Activated naive CD4-positive, alpha-beta T cell treated with anti-CD3 and anti-CD28 coated beads, Interleukin-2, amount 50 U/mL, for 72 hours (primary cell): ENCODE measurements at places on chromosomes 7 and 10. TPM values are rescaled to one million over a fixed set of nuclear protein-coding genes. Genes with fewer than 3 reads are reported as not detected.

Gene CYP3A5
- not detected for total RNA-seq

Gene ZNF365
- not detected for total RNA-seq

Gene PVRIG
- 20.8 TPM for total RNA-seq

Gene EN2
- not detected for total RNA-seq

Gene AKR1E2
- total RNA-seq, result 7.5 TPM

Gene IGFBP3
- 0.31 TPM for total RNA-seq

Gene CLEC2L
- total RNA-seq, result not detected

Gene TUBB8
- total RNA-seq, result 0.32 TPM

Gene BMPER
- total RNA-seq, result not detected

Gene CLRN3
- total RNA-seq, result not detected

GRCh38 chr7:132526111-132526740 lies 50.0 kb downstream of the PLXNA4 start:
- peak; percentile 21 for DNase-seq

GRCh38 chr7:92135052-92135889 lies 994 bp upstream of the CYP51A1 start:
- no peak for DNase-seq

GRCh38 chr10:12482587-12482986 lies 133.2 kb downstream of the CAMK1D start:
- DNase-seq, result no peak

DNA sequence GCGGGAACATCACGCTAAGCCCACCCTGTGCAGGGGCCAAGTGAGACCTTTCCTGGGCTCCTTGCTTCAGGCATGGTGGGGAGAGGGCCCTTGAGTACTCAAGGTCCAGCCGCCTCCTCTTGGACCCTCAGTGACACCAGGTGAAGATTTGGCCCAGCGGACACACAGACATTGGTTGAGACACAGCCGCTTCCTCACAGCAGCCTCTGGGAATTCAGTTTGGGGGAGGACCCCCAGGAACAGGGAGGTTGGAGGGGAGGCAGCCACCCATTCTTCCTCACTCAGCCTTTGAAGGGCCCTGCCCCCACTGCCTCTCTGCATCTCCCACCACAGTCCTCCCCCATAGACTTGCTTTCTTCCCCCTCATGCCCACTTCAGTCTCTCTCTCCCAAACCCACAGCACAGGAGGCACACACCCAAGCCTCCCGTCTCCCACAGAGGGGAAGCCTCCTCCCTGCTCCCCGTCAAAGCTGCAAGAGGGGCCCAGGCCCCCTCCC lies 31.9 kb downstream of the ANXA8 start:
- no peak for DNase-seq

- DNase-seq, result no peak
Measured at GRCh38 chr7:91140982-91141381, 123.3 kb upstream of the FZD1 start.

- DNase-seq, result no peak
Measured at GRCh38 chr7:106369352-106369751, 84.6 kb upstream of the NAMPT start.

- DNase-seq, result no peak
Measured at GRCh38 chr10:35565602-35566081, 39.5 kb upstream of the GJD4 start.

- DNase-seq, result no peak
Measured at GRCh38 chr7:149248777-149249176, 9.3 kb downstream of the ZNF212 start.

GRCh38 chr7:94040254-94040653 lies 36.1 kb upstream of the BET1 start:
- DNase-seq, result no peak

DNA sequence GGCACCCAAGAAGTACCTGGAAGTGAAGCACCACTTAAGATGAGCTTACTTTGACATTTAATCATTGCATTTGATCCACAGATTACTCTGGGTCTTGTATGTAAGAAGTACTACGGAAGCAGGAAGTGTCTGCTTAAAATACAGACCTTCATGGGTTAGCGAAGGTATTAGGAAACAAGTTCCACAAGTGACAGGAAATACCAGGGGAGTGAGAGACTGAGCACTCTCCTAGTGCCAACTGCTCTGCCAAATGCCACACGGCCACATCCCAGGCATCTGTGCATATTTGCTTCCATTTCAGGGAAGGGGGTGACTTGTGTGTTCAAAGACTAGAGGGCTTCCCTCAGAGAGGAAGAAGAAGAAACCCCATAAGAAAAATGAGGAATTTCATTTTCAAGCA lies 57.2 kb upstream of the ANK3 start:
- no peak for DNase-seq

DNA sequence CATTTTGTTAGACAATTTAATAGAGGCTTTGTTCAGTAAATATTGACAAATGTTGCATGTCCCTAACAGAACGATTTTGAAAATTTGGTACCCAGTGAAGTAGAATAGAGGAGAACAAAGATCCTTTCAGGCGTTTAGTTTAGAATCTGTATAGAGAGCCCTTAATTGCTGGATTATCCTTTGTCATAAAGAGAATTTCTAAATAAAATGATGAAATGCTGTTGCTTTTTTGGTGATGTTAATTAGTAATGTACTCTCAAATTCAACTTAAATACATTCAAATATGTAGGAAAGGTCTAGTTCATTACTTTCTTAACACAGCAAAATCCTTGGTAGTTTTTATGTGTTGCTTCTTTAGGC lies 1.2 kb downstream of the LUC7L2 start:
- no peak for DNase-seq

DNA sequence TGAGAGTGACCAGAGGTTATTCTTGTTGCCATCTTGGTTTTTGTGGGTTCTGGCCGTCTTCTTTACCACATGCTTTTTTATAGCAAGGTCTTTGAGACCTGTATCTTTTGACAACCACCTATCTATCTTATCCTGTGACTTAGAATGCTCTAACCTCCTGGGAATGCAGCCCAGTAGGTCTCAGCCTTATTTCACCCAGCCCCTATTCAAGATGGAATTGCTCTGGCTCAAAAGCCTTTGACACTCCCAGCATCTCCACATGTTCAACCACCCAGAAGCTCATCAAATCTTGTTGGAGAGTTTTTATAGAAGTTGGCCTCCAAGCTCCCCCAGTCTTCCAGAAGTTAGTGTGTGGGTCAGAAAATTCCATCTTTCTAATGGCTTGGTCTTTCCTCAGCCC lies 464.3 kb upstream of the NRP1 start:
- no peak for DNase-seq

DNA sequence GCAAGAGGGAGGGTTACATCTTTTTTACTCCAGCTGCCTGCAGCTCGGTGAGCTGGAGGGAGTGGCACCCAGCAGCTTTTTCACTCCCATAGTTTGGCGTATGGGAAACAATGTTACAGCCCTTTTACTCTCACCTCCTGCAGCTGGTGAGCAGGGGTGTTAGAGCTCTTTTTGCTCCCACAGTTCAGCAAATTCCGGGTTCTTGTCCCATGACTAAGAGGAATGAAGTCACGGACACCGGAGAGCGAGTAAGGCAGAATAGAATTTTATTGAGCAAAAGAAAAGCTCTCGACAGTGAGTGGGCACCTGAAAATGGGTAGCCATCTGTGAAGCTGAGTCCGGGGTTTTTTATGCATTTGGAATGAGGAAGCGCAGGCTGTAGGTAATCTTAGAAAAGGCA lies 446.6 kb downstream of the GFRA1 start:
- DNase-seq, result no peak

DNA sequence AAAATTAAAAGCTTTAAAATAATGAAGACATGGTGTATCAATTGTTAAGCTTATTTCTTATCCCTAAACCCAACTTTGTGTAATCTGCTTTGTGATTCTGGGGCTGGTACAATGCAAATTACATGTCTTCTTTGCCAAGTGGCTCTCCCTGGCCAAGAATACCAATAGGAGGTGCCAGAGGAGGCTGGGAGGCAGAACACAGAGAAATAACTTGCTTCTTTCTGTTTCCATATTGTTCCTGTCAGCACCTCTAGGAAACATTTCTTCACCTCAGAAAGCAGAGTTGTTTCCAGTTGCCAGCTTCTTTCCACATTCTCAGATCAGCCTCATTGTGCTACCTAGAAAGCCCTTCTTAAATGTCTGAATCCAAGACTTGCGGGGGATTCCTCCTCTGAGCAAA lies 174.4 kb downstream of the MDFIC start:
- no peak for DNase-seq

DNA sequence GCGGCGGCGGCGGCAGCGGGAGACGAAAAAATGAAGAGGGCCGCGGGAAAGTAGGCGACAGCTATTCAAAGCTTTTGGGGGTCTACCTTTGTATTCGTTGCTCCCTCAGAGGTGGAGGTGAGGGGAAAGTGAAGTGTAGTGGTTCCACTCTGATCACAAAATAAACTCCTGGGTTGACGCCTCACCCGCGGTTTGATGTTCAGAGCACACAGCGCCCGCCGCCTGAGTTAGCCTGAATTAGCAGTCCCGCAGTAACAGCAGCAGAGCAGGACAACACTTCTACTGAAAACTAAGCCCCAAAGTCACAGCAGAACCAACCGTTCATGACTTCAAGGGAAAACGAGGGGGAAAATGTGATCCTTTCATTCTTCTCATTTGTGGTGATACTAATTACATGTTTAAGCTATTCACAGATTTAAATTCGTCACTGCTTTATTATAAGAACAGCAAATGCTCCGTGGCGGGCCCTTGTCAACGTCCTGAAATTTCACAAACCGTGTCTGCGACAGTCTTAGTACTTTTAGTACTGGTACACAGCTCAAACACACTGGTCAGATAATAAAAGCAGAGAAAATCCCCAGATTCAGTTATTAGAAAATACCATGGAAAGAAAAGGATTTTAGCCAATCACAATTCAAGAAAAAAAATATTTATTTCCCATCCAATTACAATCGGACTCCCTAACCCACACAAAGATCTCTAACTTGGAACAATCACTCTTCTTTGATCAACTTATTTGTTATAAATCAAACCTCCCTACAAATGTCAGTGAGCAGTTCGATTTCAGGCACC lies 563 bp upstream of the JMJD1C start:
- DNase-seq, result no peak
